Activated T-helper 9 cell treated with anti-CD3 and anti-CD28 coated beads, Interleukin-2, amount 50 U/mL, for 16 hours (primary cell): ENCODE measurements at places on chromosomes 13 and 19.

DNA sequence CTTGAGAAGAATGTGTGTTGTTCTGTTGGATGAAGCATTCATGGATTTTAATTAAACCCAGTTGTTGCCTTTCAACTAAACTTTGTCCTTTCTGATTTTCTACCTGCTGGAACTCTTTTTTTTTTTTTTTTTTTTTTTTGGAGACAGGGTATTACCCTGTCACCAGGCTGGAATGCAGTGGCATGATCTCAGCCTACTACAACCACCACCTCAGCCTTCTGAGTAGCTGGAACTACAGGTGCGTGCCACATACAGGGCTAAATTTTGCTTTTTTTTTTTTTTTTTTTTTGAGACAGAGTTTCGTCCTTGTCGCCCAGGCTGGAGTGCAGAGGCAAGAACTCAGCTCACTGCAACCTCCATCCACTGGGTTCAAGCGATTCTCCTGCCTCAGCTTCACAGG is 6.9 kb downstream of the ZNF791 start:
- DNase-seq: no peak

GRCh38 chr19:19267305-19267704 is 5.8 kb downstream of the TM6SF2 start:
- DNase-seq: no peak

GRCh38 chr13:51619614-51620013 is 35.4 kb downstream of the WDFY2 start:
- no peak for DNase-seq

DNA sequence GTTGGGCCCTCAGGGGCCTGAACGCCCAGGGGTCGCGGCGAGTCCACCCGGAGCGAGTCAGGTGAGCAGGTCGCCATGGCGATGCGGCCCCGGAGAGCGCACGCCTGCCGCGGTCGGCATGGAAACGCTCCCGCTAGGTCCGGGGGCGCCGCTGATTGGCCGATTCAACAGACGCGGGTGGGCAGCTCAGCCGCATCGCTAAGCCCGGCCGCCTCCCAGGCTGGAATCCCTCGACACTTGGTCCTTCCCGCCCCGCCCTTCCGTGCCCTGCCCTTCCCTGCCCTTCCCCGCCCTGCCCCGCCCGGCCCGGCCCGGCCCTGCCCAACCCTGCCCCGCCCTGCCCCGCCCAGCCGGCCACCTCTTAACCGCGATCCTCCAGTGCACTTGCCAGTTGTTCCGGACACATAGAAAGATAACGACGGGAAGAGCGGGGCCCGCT is at the start of gene CCNA1:
Gene CCNA1 (plus strand): TSS at position 390 of the 439 bp plus-strand sequence. CDS start 562 bp downstream, outside the sequence.
- DNase-seq: no peak

DNA sequence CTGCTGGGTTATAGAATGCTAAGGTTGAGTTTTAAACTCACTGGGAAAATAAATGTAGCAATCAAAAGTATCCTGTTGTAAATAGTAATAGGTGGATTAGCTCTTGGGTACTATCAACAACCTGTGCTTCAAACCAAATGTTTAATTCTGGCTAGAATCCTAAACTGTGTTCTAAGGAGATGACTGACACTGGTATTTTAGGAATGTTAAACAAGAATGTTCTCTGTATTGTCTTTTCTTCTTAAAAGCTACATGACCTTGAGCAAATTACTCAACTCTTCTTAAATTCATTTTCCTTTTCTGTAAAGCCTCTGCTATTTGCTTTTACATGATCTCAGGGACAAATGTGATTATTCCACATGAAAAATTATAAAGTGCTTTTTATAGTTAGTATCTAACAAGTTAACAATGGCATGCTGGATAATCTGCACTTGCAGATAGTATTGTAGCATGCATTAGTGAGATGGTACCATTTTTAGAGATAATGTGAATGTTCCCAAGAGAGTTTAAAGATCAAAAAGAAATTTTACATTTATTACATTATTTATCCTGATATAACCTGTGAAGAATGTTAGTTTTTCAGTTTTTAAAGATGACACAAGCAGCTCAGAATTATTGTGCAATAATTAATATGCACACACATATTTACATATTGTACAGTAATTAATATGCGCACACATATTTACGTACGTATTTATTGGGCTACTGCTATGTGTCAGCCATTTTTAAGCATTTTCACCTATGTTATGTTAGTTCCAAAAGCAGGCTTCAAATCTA is 13.6 kb upstream of the EPSTI1 start:
- no peak for DNase-seq

DNA sequence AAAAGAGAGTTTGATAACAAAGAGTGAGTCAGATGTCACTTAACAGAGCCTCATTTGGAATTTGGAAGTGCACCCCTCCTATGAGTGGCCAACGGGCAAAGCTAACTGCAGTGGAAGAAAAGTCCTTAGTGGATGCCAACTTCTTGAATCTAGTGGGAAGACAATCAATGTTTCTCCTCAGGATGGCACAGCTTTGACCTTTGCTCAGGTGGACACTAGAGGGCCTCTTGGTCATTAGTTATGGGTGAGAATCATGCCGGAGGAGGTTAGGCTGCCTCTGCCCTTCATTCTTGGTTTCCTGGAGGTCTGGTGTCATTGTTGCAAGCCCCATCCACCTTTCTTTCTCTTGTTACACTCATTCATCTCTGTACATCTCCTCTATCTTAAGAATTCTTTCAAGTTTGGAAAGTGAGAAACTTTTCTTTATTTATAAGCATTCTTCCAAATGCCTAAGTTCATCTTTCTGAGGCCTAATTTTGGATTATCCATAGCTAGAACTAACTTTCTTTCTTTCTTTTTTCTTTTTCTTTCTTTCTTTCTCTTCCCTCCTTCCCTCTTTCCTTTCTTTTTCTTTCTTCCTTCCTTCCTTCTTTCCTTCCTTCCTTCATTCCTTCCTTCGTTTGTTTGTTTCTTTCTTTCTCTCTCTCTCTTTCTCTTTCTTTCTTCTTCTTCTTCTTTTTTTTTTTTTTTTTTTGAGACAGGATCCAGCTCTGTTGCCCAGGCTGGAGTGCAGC is 327.2 kb upstream of the TSHZ3 start:
- DNase-seq: no peak

DNA sequence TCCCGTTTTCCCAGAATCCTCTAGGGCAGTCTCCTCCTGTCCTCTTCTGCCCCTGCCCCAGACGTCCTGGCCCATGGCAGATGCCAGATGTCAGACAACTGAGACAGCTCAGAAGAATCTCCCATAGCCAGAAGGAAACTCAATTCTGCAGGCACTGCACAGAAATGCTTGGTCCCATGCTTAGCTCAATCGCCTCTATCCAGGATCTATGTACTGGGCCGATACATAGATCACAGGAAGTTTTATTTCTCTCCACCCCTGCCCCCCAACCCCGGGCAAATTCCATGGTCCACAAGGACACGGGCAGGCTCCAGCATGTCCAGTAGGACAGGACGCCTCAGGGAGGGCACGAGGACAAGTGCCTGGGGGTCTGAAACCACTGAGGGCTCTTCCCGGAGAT is 4.8 kb downstream of the MBD3 start:
- no peak for DNase-seq

DNA sequence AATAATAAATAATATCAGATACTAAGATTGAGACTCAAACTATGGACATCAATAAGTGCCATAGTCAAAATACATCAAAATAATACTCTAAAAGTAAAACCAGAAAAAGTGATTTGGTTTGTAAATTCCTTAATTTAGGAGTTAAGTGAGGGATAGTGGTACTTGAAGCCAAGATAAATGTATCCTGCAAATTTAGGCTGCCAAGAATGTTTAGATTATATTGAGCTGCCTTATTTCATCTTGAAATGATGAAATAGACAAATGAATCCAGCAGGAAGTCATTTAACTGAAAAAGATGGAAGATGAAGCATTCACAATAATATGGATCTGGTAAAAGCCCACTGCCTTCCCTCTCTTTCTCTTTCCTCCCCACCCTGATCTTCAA is 112.3 kb downstream of the LRCH1 start:
- no peak for DNase-seq

GRCh38 chr13:93789058-93789457 is 562.5 kb downstream of the GPC6 start:
- no peak for DNase-seq

DNA sequence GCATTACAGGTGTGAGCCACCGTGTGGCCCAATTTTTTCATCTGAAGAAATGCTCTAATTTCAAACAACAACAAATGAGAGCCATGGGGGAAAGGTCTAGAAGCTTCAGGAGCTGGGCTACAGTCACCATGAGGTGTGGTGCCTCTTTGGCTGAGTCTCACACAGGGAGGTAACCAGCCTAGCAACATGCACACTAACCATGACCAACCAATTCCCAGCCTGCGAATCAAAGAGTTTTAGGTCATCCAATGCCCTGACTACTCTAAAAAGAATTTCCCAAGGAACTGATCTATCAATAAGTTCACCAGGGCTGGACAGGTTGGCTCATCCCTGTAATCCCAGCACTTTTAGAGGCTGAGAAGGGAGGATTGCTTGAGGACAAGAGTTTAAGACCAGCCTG is 29.9 kb downstream of the PBX4 start:
- no peak for DNase-seq

GRCh38 chr19:19078801-19079200 is 15.0 kb downstream of the SLC25A42 start:
- DNase-seq: no peak

GRCh38 chr13:33110386-33110712 is 94.1 kb downstream of the KL start:
- DNase-seq: no peak

DNA sequence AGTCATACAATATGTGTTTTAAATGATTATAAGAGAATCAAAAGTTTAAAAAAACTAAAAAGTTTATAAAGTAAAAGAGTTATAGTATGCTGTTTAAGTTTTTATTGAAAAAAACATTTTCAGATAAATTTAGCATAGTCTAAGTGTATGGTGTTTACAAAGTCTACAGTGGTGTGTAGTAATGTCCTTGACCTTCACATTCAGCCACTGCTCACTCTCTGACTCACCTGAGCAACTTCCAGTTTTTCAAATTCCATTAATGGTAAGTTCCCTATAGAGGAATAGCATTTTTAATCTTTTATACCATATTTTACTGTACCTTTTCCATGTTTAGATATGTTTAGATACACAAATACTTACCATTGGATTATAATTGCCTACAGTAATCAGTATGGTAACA is 842.4 kb upstream of the KLHL1 start:
- no peak for DNase-seq

DNA sequence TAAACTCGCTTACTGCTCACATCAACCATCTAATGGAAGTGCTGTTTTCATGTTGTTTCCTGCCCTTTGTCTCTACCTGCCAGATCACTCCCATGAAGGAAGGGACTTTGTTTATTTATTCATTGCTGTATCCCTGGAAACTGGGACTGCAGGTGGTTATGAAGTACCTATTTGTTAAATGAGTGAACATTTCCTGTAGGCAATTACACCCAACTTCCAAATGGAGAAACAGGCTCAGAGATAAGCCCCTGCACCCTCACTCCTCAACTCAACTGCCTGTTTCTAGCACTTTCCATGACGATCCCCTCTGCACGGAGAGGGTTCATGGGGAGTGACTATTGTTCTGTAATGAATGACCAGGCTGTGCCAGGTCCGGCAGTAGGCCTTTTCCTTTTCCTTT is 1.9 kb upstream of the SELENOW start:
- no peak for DNase-seq

DNA sequence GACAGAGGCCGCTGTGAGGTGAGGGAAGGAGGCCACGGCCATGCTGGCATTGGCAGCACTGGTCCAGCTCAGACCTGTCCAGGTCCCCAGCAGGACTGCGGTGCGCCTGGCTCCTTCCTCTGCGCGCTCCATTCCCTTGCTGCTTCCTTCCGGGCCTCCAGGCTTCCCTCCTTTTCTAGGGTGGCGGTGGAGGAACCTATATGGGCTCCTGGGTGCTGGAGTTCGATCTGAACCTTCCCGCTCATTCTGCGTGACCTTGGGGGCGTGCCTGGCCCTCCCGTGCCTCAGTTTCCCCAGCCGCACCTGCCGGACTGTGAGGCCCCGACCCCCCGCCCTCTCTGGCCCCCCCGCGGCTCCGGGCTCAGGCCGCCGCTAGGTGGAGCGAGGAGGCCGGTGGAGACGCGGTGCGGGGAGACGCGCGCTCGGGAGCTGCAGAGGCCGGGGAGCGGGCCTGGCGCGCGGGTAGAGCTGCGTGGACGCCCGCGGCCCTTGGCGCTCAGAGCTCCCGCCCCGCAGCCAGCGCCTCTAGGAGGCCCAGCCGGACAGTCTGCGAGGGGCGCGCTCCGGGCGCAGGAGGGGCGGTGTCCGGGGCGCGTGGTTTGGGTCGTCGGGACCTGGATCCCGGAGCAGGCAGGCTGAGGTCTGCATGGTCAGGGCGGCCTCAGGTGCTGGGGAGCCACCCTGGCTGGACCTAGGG is 29.9 kb downstream of the EFNA2 start:
- DNase-seq: no peak

- no peak for DNase-seq
Measured at GRCh38 chr13:59873856-59874255, 289.9 kb downstream of the DIAPH3 start.

DNA sequence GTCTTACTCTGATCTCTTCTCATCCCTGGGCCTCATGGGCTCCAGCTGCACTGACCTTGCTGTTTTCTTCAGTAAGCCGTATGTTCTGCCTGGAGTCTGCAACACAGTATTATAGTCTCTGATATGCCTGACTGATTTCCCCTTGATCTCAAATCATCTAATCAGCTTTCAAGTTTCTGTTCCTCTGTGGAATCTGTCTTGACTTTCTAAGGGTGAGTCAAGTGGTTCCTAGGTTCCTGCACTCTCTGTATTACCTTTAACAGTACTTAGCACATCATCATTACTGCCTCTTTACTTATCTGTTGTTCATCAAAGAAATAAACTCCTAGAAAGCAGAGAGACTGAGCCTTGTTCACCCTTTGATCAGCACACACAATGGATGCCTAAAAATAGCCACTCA is 350.7 kb downstream of the LMO7 start:
- DNase-seq: no peak

- DNase-seq: no peak
Measured at GRCh38 chr13:39509616-39510315, 93.2 kb downstream of the LHFPL6 start.

DNA sequence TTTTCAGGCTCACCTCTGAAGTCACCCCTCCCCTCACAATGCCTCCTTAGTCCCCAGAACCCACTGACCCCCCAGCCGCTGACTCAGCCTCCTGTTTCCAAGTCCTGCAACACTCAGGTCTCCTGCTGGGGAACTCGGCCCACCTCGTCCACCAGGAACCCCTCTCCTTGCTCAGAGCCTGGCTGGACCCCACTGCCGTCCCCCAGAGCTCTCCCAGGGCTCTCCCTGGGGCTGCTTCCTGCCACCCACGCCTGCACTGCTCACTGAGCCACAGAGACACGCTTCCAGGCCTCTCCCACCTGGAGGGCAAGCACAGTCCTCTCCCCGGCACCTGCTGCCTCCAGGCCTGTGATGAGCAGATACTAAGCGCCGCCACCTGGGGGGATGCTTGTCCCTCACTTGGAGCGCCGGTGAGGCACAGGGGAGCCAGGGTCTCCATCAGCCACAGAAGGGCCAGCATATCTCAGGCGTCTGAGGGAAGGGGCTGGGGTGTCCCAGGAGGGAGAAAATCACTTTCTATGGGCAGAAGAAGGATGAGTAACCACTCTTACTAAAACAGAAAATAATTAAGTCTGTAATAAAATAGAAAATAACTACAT is 53.8 kb downstream of the KLF2 start:
- no peak for DNase-seq
